ENCODE measurements at places on chromosomes 3 and 15.

DNA sequence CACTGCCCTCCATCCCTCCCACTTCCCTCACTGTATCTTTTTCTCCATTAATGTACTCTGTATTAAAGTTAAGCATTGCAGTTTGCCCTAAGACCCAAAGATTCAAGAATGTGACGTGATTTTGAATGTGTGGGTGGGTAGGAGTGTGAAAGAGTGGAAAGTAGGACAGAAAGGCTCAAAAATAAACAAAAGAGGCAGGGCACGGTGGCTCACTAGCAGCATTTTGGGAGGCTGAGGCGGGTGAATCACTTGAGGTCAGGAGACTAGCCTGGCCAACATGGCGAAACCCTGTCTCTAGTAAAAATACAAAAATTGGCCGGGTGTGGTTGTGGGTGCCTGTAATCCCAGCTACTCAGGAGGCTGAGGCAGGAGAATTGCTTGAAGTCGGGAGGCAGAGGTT is 18.4 kb downstream of the TFRC start:
- no peak for DNase-seq

- no peak for DNase-seq
Observed at GRCh38 chr15:65222891-65223290, 11.6 kb upstream of the CILP start.

GRCh38 chr15:88990185-88990679 is 77.1 kb upstream of the MFGE8 start:
- no peak for DNase-seq

DNA sequence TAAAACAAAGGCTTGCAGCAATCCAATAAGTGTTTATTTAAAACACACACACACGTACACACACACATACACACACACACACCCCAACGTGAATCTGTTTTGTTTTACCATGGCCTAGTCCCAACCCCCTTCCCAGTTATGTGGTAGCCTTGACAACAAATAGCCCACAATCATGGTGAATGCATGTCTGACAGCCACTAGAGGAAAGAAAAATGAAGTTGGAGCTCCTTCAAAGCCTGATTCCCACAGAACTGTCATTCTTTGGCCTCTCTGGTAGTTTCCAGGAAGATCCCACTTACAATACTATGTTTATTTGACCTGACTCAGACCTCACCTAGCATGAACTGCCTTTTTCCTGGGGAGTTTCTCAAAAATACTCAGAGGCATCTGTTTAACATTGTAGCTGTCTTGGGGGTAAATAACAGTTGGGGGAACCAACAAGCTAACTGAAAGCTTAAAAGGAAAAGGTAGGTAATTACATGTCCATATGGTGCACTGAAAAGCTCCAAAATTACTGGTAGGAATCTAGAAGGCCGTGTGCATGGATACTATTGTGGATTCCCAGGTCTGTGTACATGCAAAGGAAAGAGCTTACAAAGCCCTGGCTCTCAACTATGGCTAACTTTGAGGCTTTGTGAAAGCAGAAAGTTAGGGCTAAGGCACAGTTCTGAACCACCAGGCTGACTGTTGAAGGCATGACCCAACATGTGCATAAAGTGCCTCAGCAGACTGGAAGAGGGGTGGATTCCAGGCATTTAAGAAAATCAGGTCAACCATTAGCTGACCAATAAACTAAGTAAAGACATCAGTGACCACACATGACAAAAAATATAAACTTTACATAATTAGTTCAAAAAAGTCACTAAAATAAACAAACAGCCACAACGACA is 65.3 kb downstream of the FAIM start:
- peak; percentile 77 for DNase-seq

DNA sequence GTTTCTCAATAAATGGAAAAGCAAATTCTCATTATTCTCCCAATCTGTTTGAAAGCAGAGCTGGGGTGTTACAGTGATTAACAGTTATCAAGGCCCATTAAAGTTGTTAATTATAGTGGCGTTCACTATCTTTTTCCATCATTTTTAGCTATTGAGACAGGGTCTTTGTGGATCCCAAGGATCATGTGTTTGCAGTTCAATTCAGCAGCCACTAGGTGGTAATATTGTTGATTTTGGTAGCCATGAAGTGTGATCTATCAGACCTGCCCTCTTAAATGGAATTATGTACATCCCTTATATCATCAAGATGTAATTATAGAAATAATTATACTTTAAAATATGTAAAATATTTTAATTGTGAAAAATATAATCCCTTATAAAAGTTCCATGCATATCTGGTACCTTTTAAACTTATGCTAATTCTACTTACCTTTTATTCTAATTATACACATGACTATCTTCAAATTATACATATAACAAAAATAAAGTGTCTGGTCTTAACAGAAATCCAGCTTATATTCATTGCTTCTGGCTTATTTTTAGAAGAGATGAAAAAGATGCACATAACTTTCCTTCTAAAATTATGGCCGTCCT is 126.4 kb downstream of the GREM1 start:
- DNase-seq: peak; percentile 52

- DNase-seq: peak; percentile 56
Observed at GRCh38 chr15:80695911-80696661, 976 bp downstream of the ABHD17C start.
